ENCODE measurements at places on chromosomes 7 and 10.

DNA sequence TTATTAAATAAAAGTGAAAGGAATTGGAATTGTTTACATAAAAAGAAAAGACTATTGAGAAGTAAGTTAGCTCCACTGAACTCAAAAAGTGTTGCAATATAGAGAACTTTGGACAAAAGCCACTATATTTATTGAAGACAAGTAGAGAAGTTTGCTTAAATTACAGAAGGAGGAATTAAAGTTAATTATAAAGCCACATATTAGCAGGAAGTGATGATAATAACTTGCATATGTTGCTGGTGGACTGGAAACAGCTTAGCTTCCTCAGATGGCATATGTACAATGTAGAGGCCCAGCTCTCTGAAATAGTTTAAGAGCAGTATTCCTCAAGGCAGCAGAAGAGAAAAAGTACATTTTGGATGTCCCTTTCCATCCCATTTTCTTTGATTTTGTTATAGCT, 400.7 kb downstream of the GATA3 start:
- no peak for DNase-seq

DNA sequence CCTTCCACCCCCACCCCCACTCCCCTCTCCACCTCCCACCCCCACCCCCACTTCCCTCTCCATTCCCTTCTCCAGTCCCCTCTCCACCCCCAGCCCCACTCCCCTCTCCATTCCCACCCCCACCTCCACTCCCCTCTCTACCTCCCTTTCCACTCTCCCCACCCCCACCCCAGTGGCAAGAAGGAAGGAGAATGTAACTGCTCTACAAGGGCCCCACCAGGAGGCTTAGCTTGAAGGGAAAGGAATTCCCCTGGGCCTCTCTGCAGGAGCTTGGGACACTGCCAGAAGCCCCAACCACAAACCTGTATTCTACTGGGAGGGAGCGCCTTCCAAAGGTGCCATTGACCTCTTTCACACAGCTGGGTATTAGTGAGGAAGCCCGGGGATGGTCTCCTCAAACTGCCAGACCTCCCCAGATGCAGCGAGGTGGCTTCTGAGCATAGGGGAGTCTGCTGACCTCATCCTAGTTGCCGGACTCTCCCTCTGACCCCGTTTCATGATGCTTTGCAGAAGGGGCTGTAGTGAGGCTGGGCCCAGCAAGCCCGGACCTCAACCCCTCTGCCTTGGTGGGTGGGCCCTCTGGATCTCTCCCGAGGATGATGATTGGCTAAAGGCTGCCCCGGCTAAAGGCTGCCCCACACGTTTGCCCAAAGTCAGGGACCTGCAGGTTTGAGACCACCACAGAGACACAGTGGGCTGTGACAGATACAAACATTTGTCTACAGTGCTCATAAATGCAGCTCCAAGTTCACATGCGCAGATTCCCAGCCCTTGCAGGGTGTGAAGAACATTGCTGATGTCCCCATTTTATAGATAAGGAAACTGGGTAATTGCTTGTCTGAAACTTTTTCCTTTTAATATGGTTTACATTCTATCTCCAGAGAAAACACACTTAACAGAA, 2.9 kb downstream of the DEPP1 start:
- DNase-seq, result peak; percentile 76

GRCh38 chr7:155832581-155832981, 20.3 kb upstream of the SHH start:
- DNase-seq, result no peak

DNA sequence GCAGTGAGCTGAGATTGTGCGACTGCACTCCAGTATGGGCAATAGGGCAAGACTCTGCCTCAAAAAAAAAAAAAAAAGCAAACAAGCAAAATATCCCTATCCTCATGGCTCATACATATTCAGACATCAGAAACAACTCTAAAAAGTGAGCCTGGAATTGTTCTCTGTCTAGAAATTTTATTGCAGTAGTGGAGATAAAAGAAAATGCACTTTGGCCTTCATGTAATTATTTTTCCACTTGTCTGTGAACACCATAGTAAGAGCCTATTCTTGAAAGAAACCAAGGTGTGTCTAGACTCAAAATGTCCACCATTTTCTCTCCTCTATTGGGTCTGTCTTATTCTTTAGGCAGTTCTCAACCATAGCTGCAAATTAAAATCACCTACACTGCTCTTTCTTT, 30.5 kb upstream of the MCU start:
- no peak for DNase-seq

DNA sequence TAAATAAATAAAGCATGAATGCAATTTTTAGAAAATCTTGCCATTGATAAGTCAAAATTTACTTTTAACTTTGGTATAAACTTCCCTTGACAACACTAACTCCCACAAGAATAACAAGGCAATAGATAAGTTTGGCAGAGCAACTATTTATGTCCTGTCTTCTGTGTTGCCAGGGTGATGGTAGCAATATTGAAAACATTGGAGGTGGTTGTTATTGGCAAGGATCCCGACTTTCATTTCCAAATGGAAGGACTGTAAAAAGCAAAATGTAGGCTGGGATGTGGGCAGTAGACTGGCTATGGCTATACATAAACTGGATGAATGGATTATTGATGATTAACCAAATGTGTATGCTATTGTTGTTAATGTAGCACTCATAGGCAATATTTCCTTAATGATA, 134.9 kb upstream of the CACNA2D1 start:
- no peak for DNase-seq

GRCh38 chr10:120575411-120575810, 118.4 kb downstream of the PLPP4 start:
- DNase-seq, result no peak

- no peak for DNase-seq
Measured at GRCh38 chr10:71367271-71367670, 29.4 kb upstream of the CDH23 start.

- peak; percentile 33 for DNase-seq
Measured at GRCh38 chr7:110841840-110842545, 248.9 kb upstream of the LRRN3 start.

GRCh38 chr7:29282819-29283414, 88.3 kb downstream of the CHN2 start:
- no peak for DNase-seq

- DNase-seq, result no peak
Measured at GRCh38 chr7:23383225-23383624, 84.1 kb downstream of the MALSU1 start.

- DNase-seq, result no peak
Measured at GRCh38 chr10:30500963-30501504, 67.0 kb downstream of the MAP3K8 start.

DNA sequence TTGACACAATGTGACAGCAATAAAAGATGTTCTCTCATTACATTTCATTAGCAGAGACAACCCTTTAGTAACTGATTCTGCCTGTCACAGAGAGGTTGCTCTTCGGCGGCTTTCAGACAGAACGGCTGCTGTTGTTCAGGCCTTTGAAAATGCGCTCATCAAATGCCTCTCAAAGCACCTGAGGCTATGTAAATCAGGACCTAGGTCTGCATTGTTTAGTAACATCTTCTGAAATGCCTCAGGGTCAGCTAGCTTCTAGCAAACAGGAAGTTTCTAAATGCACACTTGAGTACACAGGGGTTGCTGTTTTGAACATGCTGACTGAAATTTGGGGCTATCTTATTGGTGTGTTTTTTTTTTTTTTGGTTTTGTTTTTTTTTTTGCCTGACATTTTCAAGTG, 143.3 kb upstream of the DKK1 start:
- DNase-seq, result no peak

- DNase-seq, result no peak
Measured at GRCh38 chr7:90551036-90551435, 45.1 kb upstream of the CDK14 start.

- DNase-seq, result no peak
Measured at GRCh38 chr10:8105932-8106331, 51.4 kb downstream of the GATA3 start.

DNA sequence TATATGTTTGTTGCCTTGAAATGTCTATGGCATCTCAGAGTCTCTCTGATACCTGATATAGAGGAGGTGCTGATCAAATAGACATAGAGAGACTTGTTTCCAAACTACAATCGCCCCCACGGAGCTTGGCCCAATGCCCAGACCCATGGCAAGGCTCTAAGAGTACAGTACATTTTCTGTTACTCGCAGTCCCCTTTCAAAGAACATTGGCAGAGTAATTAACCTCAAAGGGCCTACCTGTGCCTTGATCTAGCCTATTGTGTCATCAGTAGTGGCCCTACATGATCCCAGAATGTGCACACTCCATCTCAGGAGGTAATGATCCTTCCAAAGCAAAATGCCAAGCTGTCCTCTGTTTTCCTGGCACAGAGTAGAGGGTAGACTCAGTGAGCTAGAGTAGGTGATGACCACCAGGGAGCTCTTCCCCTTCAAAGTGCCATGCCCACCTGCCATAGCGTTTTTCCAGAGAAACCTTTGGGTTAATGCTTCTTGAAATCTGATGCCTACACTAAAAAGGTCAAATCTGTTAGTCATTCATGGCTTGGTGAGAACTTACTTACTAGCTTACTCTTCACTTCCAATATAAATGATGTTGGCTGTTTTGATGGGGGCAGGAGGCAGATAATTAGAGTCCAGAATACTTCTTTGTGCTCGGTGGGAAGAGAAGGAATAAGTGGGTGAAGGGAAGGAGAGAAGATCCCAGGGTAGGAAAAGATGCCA, 41.2 kb upstream of the ACSL5 start:
- no peak for DNase-seq

- DNase-seq, result no peak
Measured at GRCh38 chr10:59273445-59273844, 88.9 kb downstream of the FAM13C start.

- no peak for DNase-seq
Measured at GRCh38 chr7:158488181-158488971, 99.2 kb downstream of the PTPRN2 start.

DNA sequence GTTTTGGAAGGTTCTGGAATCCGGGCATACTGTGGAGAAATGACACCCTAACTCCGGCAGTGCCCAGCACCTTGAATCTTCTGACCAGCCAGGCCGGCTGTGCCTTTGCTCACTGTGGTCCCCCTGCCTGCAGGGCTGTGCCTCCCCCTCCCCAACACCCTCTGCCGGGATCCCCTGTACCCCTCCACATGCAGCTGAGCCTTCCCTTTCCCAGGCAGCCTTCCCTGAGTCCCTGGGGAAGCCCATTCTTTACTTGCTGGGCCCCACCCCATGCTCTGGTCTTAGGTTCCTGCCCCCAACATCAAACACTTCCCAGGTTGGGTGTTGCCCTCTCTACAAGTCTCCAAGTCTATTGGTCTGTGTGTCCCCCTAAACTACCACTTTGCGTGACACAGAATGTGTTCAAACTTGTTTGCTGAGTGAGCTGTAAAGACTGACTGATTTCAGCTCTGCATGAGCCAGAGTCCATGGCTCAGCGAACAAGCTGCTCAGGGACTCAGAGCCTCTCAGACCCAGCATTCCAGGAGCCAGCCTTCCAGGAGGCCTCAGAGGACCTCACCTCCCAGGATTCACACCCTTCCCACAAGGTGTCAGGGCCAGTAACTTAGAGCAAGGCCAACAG, 31.6 kb downstream of the CALML5 start:
- no peak for DNase-seq

GRCh38 chr7:36732806-36733205, 8.5 kb upstream of the AOAH start:
- no peak for DNase-seq

DNA sequence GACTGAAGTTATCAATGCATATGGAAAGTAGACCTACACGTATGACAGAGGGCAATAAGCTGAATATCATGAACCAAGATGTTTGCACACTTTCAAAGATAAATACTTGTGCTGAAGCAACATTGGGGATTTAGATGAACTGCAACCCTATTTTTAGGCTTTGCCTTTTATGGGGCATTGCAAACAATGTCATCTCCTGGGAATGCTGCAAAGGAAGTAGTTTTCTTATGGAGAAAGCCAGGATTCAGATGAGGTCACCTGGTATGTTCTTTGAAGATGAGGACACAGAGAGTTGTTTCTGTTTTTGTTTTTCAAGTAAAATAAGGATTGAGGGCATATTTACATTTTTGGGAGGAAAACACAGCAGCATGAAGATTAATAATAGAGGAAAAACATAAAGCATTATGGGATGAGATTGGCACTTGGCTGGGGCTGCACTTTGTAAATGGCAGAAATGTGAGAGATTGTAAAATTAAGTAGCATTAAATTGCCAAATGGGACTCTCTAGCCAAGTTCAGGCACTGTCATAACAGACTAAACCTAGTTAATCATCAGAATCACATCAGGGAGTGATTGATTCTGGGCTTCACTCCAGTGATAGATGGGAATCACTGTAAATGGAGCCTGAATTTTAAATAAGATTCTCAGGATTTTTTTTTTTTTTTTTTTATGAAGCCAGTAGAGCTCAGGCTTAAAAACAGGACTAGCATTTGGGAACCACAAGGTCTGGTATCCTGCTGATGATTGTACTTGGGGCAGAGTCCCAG, 63.1 kb downstream of the MALRD1 start:
- DNase-seq, result no peak
